ENCODE measurements at places on chromosomes 12 and 14.
A peak's percentile ranks its signal among the peaks of the same experiment; 100 is the strongest.

DNA sequence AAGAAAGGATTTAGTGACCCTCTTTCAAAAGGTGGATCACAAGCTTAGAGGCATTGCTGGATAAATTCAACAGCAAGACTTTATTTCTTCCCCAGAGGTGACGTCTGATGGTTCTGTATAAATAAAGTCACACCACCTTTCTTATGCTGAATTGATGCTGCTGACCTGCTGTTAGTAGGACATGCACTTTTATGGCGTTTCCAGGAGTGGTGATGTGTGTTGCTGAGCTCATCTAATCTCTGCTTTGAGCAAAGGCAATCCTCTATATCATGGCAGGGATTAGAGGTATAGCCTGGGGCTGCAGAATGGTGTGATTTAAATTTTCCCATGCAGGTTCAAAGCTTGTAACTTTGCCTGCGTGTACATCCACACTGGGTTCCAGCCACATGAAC is 94.9 kb downstream of the ETV6 start:
- no peak for DNase-seq

DNA sequence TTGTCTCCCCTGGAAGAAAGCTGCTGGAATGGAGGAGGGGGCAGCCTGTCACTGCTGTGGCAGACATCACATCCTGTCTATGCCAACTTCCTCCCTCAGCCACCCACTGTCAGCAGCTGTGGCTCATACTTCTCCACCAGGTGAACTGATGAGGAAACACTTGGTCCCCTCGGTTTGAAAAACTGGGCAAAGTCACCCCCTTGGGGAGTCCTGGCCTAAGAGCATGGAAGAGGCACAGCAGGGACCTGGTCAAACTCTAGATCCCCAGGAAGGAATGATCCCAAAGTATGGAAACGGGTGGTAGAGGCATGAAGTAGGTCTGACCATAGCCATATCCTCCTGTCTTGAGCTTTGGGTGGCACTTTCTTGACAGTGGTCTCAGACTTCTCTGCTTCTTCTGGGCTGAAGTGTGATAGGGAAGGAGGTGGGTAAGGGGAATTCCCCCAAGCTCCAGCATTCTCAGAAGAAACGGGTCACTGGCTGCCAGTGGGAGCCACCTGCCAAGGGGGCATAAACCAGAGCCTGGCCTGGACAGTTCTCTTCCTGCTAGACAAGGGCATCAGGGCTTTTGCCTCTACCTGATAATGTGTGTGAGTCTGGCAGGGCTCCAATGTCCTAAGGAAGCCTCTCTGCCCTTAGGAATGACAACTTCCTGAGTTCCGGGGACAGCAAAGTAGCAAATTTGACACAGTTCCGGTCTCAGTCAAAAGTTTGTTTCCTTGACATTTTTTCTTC is 36.0 kb downstream of the FMNL3 start:
- peak; percentile 39 for DNase-seq

DNA sequence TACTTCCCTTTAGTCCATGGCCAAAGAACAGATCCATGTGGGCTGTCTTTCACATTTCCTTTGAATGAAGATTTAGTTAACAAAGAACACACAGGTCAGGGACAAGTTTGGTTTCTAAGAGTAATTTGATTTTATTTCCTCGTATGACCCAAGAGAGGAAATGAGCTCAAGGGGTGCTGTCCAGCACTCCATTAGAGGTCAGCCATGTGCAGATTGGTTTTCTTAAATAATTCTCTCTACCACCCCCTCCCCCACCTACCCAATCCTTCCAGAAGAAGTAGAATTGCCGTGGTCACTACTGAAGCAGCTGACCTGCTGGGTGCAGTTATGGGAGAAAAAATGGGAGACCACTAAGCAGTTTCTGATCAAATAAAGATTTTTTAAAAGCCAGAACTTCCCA is 13.9 kb upstream of the OAS1 start:
- no peak for DNase-seq

GRCh38 chr12:92759634-92760268 is 57.0 kb downstream of the PLEKHG7 start:
- DNase-seq = no peak

- no peak for DNase-seq
These were observed 119.3 kb downstream of the LMNTD1 start for GRCh38 chr12:25433581-25434325.

Data from stimulated activated CD8-positive, alpha-beta memory T cell treated with anti-CD3 and anti-CD28 coated beads, Interleukin-2, amount 100 ng/mL, for 1 hour (primary cell).